Osteoblast (primary cell): ENCODE measurements at places on chromosomes 16 and 17.

GRCh38 chr16:8621222-8621571, 301 bp upstream of the METTL22 start:
- no peak for DNase-seq

- DNase-seq, result peak; percentile 86
Observed at GRCh38 chr17:2721603-2722002, 10.0 kb upstream of the CLUH start.

DNA sequence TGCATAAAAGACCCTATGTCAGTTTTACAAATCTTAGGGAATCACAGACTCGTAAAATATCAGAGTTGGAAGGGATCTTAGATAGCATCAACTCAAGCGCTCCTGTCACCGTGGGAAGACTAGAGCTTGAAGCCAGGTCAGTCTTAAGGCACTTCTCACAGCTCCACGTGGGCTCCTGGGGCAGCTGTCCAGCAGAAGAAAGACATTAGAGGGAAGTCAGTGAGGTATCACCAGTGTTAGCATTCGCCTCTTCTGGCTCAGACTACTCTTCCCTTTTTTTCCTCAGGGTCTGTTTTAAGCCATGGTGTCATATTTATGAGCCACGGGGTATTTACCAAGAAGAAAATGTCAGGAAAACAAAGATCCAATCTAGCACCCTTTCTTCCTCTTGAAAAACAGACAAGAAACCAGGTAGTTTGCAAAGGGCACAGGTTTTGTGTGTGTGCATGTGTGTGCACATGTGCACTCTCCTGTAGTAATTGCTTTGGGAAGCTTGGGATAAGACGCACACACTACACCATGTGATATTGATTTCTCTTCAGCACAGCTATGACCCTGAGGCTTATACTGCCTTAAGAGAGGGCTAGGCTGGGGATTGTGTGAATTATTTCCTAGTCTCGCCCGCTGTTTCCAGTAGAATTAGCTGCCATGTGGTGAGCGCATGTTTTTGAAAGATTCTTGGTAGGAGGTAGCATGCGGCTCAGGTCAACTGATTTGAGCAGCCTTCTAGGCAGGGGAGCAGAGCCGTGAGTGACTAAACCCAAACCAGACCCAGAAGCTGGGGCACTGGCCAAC, 61.0 kb upstream of the ELAC2 start:
- DNase-seq, result no peak

GRCh38 chr16:81353895-81354294, 39.1 kb downstream of the GAN start:
- DNase-seq, result no peak

- DNase-seq, result no peak
Observed at GRCh38 chr16:11964761-11965551, at the start of gene TNFRSF17. TSS of gene TNFRSF17 (plus strand) at chr16:11965210. CDS start at chr16:11965325, 115 bp downstream.

DNA sequence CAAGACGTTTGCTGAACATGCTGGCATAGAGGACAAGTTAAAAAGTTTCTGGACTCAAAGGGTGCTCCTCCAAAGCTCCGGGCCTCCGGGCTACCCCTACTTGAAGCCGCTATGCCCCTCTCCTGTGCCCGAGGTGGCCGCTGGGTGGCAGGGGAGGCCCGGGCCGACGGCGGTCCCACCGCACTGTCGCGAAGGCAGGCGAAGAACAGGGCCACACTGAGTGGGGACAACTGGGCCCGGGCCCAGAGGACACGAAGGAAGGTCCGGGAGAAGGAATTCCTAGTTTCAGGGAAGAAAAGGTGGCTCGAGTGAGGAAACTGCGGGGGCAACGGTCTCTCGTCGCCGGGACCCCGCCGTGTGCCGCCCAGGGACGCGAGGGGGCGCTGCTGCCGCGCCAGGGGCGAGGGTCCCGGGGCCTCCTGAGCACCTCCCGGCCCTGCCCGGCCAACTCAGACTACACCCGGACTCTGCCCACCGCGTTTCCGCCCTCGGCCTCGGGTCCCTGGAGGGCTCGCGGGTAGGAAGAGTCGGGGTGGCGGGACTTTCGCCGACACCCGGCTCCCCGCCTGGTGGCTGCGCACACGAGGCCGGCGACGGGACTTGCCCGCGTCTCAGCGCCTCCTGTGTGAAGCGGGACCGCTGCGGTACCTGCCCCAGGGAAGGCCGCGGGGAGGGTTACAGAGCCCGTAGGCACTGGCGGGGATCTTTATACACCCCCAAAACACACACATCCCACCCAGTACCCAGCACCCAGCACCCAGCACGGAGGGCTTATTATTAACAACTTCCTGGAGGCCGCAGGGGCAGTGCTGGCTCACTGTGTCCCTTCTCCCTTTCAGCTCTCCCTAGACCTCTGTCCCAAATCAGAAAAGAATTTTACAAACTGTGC, 772 bp upstream of the CHCT1 start:
- DNase-seq, result peak; percentile 97

- DNase-seq, result no peak
Observed at GRCh38 chr16:85931596-85932402, 32.8 kb downstream of the IRF8 start.

DNA sequence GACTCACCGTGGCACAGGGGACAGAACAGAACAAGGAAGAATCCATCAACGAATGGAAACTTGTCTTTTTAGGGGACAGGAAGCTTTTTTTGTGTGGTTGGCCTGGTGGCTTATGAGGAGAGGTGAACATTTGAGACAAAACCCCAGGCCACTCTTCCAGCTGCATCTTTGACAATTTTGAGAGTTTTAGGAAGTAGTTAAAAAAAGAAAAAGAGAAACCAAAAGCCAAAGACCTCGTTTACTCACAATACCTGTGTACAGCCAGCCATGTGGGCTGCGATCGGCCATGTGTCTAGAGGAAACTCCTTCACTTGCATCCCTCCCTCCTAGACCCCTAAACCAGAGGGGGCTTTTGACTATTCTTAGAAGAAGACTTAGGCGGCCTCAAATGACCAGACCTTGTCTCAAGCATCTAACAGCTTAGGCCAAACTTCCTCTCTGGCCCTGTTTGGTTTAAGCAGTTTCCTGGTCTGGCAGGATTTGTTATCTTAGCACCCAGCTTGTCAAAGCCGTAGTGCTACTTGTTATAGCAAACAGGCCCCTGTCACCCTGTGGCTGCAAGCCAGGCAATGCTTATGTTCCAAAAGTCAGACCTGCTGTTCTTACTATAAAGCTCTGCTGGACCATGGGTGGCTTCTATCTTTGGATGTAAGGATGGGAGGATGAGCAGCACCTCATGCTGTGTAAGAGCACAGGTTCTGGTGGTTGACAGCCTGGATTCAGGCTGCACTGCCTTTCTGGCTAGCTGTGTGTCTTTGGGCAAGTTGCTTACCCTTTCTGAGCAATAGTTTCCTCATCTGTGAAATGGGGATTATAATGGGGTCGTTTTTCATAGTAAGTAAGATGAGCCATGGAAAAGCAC, 17.7 kb downstream of the KSR1 start:
- DNase-seq, result no peak

- no peak for DNase-seq
Observed at GRCh38 chr16:71460941-71461340, 1.1 kb downstream of the ZNF23 start.

- DNase-seq, result peak; percentile 92
Observed at GRCh38 chr17:29571883-29572681, 3.6 kb downstream of the TP53I13 start.

DNA sequence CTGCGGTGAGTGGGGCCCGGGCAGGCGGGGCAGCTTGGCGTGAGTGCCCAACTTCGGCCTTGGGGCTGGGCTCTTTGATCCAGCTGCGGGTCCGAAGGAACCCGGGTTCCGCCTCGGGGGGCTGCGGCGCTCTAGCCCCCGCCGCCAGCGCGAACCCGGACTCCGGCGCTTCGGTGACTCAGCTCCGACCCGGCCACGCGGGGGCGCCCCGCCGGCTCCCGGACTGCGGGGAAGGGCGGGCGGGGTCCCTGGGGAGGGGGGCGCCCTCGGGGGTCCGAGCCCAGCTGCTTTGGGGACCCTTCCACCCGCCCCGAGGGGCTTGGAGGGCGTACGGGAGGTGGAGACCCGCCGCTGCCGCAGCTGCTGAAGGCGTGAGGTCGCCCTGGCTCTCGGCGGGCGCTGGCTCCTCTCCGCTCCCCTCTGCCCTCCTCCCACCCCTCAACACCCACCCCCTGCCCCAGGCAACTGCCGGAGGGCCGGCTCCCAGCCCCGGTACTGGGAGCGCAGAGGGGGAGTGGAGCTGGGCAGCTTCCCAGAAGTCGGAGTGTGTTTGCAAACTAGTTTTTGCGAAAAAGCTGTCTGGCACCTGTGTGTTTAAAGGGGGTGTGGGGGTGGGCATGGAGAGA, 516 bp downstream of the CPNE2 start:
- peak; percentile 94 for DNase-seq

DNA sequence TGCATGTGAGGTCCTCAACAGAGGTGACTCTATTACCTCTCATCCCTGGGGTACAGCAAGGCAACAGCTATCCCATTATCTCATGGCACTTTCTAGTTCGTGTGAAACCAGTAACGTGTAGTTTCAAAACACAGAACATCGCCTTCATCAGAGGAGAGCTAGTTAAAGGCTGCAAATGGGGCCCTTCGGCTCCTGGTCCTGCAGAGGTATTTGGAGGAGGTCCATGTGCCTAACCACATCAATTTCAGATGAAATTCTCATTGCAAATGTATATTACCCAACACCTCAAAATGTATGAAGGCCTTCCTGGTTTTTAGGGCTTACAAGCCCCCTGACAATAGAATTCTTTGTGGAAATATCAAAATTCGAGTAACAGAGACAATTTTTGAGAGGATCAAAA, 95.7 kb upstream of the PSMD7 start:
- no peak for DNase-seq

GRCh38 chr16:75258807-75259141, 7.3 kb upstream of the BCAR1 start:
- peak; percentile 53 for DNase-seq

DNA sequence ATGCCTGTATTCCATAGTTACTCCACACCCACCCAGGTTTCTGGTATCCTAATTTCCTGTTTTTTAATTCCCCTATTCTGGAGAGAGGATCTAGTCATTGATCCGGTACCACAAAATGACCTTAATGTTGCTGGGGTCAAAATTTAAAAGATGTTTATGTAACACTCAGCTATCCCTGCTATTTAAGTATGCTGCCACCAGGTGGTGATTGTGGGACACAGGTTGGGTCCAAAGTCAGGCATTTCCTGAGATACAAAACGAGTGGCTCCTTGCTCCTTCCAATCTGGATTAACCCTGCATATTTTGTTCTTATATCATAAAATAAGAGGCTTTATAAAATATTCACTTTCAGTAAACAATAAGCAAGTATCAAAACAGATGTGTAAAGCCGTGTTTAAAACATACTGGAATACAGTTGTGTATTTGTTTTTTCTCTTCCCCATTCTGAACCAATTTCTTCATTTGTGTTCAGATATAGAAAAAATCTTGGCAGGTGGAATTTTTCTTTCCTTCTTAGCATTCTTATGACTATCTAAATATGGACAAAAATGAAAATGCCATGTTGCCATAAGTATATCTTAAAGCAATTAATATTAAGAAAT, 16.3 kb downstream of the HS3ST4 start:
- no peak for DNase-seq

- DNase-seq, result peak; percentile 52
Observed at GRCh38 chr16:67481561-67482232, 740 bp upstream of the ATP6V0D1 start.

- DNase-seq, result no peak
Observed at GRCh38 chr17:42475121-42475520, 16.4 kb downstream of the ATP6V0A1 start.

DNA sequence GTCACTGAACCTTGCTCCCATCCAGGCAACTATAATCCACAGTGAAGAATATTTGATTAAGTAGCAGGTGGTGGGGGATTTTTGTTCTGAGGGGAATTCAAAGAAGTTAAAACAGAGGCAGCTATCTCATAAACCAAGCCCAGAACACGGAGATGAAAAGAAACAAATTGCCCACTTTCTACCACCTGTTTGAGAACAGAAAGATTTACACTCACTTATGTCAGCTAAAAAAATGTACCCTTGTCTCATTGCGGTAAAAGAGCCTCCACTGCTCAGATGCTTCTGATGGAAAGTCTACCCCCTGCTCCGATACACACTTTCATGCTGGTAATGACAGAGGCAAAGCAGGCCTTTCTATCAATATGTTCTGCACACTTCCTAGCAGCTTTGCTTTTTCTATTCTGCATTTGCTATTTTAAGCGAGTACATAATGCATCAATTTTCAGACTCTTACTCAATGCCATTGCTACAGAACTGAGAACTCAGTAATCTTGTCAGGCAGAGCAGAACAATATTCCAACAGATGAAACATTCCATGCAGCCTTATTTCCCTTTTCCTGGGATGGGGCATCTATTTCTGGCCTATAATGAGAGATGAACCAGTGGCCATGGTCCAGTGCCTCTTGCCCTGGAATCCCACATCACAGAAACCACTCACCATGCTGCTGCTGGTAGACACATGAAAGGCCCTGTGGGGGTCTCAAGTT, 29.0 kb downstream of the CDK5R1 start:
- no peak for DNase-seq
